ENCODE measurements at places on chromosomes 2 and 18.
A peak's percentile ranks its signal among the peaks of the same experiment; 100 is the strongest.

- no peak for DNase-seq
Observed at GRCh38 chr2:236085647-236086046, 82.5 kb downstream of the GBX2 start.

DNA sequence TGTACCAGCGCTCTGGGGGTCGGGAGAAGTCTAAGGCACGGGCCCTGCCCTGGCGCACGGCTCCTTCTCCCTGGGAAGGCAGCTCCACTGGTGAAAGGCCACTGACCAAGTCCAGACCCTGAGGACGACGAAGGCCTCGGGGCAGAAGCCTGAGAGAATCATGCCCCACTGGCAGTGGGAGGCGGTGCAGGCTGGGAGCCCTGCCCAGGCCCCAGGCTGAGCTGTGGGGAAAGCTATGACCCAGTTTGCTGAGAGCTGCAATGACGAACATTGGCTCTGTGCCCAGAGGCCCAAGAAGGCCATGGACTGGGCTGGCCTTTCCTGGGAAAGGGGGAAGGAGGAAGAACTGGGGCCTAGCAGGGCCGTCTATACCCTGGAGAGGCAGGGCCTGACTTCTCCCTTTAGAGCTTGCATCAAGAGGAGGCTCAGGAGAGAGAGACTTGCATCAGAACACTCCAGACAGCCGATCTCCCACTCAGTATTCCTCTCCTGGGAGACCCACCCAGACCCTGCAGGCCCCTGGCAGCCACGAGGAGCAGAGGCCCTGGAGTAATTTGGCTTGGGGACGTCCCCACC is 32.9 kb downstream of the HS1BP3 start:
- peak; percentile 98 for DNase-seq

- DNase-seq = no peak
Observed at GRCh38 chr2:33180915-33181314, 234.2 kb downstream of the LTBP1 start.

DNA sequence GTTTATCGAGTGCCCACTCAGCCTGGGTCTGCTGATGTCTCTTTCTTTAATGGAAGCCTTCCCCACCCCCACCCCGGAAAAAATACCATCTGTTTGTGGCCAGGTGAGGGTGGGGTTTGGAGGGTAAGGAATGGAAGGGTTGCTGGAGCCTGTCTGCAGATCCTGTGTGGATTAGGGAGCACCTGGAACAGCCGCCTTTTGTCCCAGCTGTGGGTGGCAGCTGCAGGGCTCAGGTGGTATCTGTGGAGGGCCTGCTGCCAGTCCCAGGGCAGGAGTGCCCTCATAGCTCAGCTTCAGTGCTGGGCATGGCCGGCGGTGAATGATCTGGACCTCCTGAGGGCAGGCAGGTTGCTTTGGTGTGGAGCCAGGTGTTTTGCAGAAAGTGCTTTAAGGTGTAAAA is 45.3 kb downstream of the IMPA2 start:
- DNase-seq = no peak

DNA sequence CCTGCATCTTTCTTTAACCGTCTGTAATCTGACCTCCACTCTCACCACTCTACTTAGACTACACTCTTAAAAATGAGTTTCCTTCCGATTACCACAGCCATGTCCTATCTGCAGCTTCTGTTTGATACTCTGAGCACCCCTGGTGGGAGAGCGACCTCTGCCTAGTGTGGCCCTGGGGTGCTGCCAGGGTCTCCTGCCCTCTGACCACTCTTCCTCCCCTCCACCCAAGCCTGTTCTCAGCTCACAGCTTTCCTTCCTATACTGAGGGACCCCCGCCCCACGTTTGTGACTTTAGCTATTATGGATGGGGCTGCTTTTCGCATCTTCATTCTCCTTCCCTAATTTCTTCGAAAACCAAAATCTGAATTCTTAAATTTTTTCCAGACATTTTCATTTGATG is 132.7 kb downstream of the KCTD1 start:
- no peak for DNase-seq

GRCh38 chr2:212554233-212554632 is 15.6 kb upstream of the ERBB4 start:
- no peak for DNase-seq

DNA sequence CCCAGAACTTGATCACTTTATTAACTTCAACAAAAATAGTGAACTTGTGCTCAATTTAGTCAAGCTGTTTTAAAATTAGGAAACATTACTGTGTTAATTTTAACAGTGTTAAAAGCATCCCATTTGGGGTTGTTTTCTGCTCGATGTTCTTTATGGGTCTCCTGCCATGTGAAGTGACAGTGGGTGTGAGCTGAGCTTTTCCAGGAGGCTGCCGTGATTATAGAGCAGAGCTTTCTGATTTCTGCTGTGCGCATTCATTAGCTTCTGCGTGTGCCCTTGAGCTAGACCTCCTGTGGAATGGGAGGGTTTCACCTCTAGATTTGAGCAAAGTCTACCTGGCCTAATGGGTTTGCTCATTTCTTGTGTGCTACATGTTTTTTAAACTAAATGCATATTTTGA is 121.5 kb downstream of the WDSUB1 start:
- DNase-seq = no peak

DNA sequence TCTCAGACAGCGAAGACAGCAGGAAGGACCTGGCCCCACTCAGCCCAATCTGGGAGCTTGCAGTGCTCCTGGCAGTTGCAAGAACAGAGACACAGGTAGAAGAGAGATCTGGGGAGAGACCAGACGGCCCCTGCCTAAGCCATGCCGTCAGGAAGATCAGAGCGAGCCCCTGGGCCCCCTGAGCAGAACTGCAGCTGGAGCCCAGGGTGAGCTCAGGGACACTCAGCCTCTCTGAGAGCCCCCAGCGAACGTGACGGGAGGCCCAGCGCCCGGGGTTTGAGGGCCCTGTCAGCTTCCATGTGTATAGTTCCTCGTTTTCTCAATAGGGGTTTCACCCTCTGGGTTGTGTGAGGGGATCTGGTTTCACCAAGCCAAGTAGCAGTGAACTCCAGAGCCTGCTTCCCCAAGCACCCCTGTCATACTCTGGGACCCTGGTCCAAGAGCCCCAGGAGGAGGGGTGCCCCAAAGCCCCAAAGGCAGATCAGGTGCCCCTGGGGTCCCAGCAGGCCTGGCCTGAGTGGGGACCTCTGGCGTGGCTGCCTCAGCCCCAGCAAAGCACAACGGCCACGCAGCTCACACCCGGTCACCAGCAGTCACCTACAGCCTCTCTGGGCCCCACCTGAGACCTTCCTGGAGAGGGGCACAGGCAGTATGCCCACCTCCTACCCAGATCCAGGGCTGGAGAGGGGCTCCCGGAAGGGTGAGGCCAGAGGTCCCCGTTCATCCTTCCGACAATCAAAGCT is 431.3 kb upstream of the MYT1L start:
- DNase-seq = no peak

DNA sequence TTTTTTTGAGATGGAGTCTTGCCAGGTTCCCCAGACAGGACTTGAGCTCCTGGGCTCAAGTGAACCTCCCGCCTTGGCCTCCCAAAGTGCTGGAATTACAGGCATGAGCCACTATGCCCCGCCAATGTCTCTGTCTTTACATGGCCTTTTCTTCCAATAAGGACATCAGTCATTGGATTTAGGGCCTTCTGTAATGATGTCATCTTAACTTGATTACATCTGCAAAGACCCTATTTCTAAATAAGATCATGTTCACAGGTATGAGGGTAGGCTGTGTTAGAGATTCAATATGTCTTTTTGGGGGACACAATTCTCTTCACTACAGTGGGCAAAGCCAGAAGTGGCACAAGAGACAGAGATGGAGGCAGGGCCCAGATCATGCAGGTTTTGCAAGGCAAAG is 68.1 kb downstream of the PMAIP1 start:
- DNase-seq = no peak

- no peak for DNase-seq
Observed at GRCh38 chr2:12778369-12778768, 61.6 kb downstream of the TRIB2 start.

DNA sequence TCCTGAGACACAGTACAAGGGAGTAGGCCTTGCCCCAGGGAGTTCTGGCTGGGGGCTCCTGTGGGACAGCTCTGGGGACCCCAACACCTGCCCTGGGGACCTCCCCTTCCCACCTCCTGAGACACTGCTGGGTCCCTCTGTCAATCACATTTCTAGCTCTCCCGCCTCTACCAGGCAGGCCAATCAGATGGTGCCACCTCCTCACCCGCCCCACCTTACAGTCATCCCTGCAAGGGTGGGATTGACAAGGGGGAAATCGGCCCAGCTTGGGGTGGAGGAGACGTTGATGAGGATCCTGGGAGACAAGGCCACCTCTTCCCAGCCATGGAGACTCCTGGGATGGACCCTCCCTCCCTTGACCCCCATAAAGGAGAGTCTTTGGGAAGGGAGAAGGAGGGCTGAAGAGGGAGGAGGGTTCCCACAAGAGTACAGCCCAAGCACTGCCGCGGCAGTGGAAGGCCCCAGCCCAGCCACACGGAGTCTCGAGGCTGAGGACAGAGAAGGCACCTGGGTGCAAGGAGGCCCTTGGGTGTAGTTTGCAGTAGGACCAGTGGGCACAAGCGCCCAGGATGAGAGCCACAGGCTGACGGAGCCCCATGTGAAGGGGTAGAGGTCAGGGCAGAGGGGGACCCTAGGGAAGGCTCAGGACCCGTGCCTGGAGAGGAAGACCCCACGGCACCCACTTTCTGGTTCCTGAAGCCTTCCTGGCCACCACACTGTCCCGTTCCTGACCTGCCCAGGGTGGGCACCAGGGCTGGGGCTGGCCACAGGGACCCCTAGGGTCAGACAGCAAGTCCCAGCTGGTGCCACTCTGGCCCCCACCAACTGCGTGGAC is 109.9 kb upstream of the OTOS start:
- DNase-seq = no peak

DNA sequence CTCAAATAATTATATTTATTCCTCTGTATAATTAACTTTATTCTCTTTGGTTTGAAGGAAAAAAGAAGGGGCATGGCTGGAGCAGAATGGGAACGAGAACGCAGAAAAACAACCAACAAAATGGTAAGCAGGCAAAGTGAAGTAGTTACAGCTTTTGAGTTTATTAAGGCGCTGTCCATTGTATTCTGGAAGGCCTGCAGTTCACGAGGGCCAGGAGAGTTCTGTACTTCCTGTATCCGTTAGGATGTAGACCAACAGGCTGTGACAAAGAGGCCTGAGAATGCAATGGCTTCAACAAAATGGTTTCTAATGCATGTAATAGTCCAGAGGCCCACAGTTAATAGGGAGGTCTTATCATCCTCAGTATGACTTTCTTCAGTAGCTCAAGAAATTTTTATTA is 32.5 kb upstream of the SP100 start:
- DNase-seq = no peak

GRCh38 chr18:7954238-7954637 is 387.1 kb downstream of the PTPRM start:
- no peak for DNase-seq

- DNase-seq = no peak
Observed at GRCh38 chr2:152541712-152542111, 175.5 kb downstream of the PRPF40A start.

GRCh38 chr18:38362286-38362792 is 796.7 kb upstream of the CELF4 start:
- DNase-seq = no peak

GRCh38 chr2:203395858-203396257 is 67.7 kb downstream of the ABI2 start:
- DNase-seq = no peak

DNA sequence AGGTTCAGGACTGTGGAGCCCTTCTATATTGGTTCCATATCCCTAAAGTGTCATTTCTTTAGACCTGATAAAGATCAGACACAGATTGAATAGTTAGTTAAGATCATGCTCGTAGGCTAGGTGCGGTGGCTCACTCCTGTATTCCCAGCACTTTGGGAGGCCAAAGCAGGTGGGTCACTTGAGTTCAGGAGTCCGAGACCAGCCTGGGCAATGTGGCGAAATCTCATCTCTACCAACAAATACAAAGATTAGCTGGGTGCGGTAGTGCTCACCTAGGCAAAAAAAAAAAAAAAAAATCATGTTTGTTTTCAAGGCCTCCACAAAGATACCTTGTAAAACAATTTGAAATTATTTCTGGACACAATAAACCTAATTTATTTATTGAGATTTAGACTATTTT is 4.6 kb upstream of the ANKAR start:
- no peak for DNase-seq

DNA sequence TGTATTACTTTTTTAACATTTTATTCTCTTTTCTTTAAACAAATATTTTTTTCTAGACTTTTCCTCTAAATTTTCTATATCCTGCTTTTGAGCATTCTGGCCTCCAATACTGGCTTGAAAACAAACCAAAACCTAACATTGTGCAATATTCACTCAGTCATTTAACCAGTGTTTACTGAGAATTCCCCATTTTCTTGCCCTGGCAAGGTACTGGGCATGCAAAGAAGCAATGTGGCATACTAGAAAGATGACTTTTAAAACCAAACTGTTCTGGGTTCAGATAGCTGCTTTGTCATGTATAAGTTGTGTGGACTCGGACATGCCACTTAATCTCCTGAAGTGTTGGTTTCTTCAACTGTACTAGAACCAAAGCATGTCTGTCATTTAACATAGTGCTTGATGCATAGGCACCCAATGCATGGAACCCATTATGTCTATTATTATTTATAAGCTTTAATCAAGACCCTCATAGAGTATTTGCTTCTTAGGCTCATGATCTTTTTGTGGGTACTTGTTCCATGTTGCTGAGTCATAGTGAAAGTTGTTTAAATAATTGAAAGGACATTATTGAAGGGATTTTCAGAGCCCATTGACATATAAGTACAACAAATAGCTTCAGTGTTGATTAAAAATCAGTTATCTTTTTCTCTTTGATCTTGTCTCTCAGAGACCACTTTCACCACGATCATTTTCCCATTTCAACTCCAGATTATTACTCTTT is 185.4 kb upstream of the OSR1 start:
- no peak for DNase-seq

- DNase-seq = no peak
Observed at GRCh38 chr2:67514515-67514914, 117.4 kb downstream of the ETAA1 start.

GRCh38 chr2:114027437-114027836 is 137.5 kb downstream of the ACTR3 start:
- DNase-seq = no peak

DNA sequence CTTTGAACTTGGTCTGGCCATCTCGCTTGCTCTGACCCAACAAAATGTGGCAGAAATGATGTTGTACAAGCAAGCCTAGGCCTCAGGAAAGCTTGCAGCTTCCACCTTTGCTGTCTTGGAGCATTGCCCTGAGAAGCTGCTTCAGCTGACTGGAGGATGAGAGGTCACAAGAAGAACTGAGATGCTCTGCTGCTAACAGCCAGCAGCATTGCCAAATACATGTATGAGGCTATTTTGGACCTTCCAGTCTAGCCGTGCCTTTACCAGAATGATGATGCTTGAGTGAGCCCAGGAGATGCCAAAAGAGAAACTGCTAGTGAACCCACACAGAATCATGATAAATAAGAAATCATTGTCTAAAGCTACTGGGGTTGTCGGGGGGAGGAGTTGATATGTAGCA is 13.2 kb upstream of the ITGAV start:
- no peak for DNase-seq

GRCh38 chr2:149353421-149353820 is 23.0 kb downstream of the LYPD6 start:
- no peak for DNase-seq

GRCh38 chr2:241386519-241386918 is 30.4 kb downstream of the FARP2 start:
- DNase-seq = no peak

Measured in inflammatory macrophage (primary cell).